Stimulated activated CD4-positive, alpha-beta T cell treated with anti-CD3 and anti-CD28 coated beads, Interleukin-1b, Interleukin-23, amount 100 ng/mL, for 1 hour (primary cell): ENCODE measurements at places on chromosomes 7 and 10.

DNA sequence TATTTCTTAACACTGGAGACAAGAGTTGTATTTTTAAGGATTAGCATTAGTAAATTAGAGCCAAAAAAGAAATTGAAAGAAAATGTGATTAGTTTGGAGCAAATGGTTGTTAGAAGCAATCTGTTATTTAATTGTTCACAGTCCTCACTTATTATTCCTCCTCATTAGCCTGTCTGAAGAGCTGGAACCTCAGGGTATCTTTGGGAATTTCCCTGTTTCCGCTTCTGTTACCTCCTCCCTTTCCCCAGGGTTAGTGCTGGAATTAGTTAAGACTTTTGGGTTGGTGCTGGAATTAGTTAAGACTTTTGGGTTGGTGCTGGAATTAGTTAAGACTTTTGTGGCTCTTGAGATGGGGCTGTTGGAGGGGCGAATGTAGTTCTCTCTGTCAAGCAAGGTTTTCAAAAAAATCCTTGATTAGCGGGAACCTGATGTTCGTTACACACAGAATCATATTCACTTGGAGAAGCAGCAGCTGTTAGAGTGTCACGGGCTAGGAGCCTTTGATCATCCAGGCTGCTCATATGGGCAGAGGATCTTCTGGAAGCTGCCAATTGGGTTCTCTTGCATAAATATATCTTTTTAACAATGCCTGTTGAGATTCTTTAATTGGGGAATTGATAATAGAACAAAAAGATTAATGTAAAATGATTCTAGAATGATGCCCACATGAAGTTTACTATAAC is 251.0 kb upstream of the NPSR1 start:
- DNase-seq: no peak

- no peak for DNase-seq
Measured at GRCh38 chr7:157394246-157395191, 57.7 kb downstream of the DNAJB6 start.

DNA sequence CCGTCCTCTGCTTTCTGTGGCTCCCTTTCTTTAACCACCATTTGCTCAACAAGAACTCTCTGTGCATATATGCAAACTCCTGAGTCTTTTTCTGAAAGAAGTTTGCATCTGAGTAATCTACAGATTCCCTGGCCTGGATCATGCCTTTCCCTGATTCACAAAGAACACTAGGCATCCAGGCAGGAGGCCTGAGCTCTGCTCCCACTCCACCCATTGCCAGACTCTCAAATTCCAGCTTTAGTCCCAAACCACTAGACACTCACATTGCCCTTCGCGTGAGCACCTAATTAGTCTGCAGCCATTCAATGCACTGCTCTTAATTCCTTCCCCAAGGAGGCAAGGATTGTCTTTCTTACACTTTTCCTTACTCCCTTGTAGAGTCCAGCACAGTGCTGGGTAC is 60.9 kb downstream of the ABCC2 start:
- DNase-seq: no peak

- DNase-seq: no peak
Measured at GRCh38 chr7:134546955-134547354, 2.0 kb upstream of the AKR1B15 start.

GRCh38 chr10:66058594-66058993 is 867.2 kb upstream of the LRRTM3 start:
- DNase-seq: no peak

GRCh38 chr10:33145451-33146188 is 187.6 kb upstream of the ITGB1 start:
- no peak for DNase-seq

DNA sequence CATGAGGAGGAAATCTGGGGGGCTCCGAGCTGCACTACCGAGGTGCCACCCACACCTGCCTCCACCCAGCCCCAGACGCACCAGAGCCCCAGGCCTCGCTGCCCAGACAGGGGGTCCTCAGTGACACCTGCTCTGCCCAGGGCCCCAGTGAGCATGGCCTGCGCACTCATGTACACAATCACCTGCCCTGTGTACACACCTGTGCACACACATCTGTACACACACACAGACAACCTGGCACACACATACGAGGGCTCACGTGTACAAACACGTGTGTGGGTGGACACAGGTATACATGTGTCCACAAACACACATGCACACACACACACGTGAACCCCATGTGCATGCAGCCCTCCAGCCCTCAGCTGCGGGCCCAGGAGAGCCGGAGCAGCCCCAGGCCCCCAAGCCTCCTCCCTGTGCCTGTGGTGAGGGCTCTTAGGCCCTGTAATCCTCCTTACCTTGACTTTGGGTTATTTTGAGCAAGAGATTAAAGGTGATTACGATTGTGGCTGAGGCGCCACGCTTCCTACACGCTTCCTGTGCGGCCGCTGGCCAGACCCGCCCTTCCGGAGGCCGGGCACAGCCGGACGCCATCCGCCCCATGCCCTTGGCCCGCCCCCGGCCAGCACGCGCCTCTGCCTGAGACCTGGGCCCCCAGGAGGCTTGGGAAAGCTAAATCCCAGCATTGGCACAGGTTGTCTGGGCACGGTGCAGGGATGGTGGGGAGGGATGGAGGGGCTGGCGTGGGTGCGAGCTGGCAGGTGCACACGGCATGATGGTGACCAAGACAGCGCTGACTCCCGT is 71.9 kb downstream of the ELFN1 start:
- DNase-seq: no peak

GRCh38 chr10:96470116-96470743 is 43.5 kb downstream of the TLL2 start:
- no peak for DNase-seq

- no peak for DNase-seq
Measured at GRCh38 chr7:142720986-142721385, 28.3 kb upstream of the PRSS1 start.

- no peak for DNase-seq
Measured at GRCh38 chr10:73838827-73839226, 27.4 kb upstream of the NDST2 start.

- DNase-seq: no peak
Measured at GRCh38 chr7:17940951-17941431, 697 bp upstream of the SNX13 start.

DNA sequence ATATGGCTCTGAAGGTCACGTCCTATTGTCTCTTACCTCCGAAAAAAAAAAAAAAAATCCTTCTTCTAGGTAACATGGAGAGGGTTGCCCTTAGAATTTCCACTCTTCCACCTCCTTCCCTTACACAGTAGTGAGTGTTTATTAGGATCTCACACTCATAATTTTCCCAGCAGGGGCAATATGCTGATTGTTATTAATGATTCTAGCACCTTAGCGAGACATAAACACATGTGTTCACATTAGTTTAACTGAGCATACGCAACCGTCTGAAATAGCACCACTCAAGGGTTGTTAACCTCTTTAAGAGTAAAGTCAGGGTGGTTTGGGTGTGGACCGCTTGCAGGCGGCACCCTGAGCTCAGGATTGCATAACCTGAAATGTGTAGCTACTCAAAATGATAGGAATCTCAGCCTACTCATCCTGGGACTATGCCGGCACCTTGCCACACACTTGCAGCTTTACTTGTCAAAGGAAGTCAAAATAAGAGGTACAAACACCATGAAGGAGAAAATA is 52.2 kb downstream of the CPEB3 start:
- DNase-seq: no peak

DNA sequence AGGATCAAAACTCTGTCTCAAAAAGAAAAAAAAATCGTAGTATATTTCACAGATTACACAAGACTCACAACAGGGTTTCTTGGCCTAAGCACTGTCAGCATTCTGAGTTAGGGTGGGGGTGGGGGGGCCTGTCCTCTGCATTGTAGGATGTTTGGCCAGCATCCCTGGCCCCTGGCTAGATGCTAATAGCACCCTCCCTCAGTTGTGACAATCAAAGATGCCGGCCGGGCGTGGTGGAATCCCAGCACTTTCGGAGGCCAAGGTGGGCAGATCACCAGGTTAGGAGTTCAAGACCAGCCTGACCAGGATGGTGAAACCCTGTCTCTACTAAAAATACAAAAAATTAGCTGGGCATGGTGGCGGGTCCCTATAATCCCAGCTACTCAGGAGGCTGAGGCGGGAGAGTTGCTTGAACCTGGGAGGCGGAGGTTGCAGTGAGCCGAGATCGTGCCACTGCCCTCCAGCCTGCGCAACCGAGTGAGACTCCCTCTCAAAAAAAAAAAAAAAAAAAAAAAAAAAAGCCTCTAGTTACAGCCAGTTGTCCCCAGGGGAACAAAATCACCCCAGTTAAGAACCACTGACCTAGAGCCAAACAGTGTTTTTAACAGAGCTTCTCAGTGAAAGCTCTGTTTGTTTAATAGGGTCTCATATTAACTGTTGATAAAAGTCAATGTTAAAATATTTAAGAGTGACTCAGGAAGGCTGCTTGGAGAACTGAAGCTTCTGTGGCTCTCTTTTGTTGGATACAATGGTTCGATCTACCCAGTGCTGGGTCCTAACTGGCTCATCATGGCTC is 161.0 kb upstream of the FAM171A1 start:
- DNase-seq: no peak

GRCh38 chr10:22058201-22058600 is 54.7 kb upstream of the DNAJC1 start:
- DNase-seq: no peak

DNA sequence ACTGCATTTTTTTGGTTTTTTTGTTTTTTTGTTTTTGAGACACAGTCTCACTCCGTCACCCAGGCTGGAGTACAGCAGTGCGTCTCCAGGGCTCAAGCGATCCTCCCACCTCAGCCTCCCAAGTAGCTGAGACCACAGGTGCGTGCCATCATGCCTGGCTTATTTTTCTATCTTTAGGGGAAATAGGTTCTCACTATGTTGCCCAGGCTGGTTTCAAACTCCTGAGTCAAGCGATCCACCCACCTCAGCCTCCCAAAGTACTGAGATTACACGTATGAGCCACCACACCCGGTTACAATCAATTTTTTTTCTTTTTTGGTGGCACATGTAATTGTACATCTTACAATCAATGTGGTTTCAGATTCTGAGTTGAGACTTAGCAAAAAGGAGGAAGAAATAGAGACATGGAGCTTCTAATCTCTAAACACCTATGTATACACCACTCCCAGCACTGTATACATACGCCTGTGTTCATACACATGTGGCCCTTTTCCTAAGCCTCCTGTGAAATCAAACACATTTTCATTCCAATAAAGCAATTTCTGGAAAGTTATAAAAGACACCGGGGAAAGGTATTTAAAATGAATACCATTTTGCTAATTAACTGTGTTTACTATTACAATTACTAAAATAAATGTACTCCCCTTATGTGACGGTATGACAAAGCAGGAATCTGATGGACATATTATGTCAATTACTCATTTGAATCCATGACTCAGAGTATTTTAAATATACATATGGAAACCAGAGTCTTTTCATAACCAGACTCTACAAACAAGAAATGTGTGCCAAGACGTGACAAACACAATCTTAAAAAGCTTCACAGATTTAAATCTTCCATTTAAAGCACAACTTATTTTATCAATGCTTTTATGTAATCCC is 40.9 kb downstream of the SMURF1 start:
- no peak for DNase-seq

- no peak for DNase-seq
Measured at GRCh38 chr10:30857803-30858202, 173.9 kb downstream of the ZNF438 start.
